ENCODE measurements at places on chromosomes 7 and 10. TPM values are rescaled to one million over a fixed set of nuclear protein-coding genes. Genes with fewer than 3 reads are reported as not detected.

Gene CYP26C1
- not detected for total RNA-seq

Gene MAGI2
- total RNA-seq = 0.51 TPM

Gene TBX20
- total RNA-seq = 2.5 TPM

Gene SLC26A4
- 0.04 TPM for total RNA-seq

Gene MYH16
- total RNA-seq = 0.51 TPM

Gene IQUB
- not detected for total RNA-seq
